Activated T-helper 2 cell treated with anti-CD3 and anti-CD28 coated beads, Interferon-gamma antibody, Interleukin-2, Interleukin-4, amounts not matched to agents 10 μg/mL and 5 μg/mL and 100 μg/mL, durations not matched to agents 14 hours and 24 hours and 36 hours (primary cell): ENCODE measurements at places on chromosomes 12 and 14.

- peak overlapping the region; percentile 93 for H3K4me3 ChIP-seq
- H3K4me1 ChIP-seq: peaks cover 25% of the 10 kb centered on the region
- peaks cover 4% of the 10 kb centered on the region for H3K27me3 ChIP-seq
- peaks cover 7% of the 10 kb centered on the region for H3K36me3 ChIP-seq
- DNase-seq: peak; percentile 54
- peak overlapping the region; percentile 93 for H3K27ac ChIP-seq
Observed at GRCh38 chr12:106956048-106956578, 406 bp downstream of the TMEM263 start.

- no peaks in the 10 kb centered on the region for H3K4me1 ChIP-seq
- no peaks in the 10 kb centered on the region for H3K27me3 ChIP-seq
- H3K36me3 ChIP-seq: no peaks in the 10 kb centered on the region
- no peak for DNase-seq
Observed at GRCh38 chr14:95389471-95390011, 69.8 kb upstream of the CLMN start.

DNA sequence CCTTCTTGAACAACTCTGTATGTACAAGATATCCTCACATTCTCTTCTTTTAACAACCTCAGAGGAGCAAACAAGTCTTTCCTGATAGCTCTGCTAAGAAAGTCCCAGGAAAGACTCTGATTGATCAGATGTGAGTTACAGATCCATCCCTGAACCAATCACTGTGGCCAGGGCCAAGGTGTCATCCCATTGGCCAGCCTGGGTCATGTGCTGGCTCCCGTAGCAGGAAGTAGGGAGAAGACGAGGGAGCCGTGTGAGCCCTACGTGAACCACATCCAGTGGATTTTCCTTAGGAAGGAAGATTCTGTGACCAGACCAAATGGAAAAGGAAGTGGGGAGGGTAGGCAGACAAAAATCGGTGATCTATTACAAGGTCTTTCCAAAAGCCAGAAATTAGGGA lies 5.6 kb downstream of the P2RX7 start:
- peaks cover 17% of the 10 kb centered on the region for H3K4me1 ChIP-seq
- no peak for DNase-seq
- H3K4me3 ChIP-seq: no peak overlapping the region
- H3K27ac ChIP-seq: no peak overlapping the region

DNA sequence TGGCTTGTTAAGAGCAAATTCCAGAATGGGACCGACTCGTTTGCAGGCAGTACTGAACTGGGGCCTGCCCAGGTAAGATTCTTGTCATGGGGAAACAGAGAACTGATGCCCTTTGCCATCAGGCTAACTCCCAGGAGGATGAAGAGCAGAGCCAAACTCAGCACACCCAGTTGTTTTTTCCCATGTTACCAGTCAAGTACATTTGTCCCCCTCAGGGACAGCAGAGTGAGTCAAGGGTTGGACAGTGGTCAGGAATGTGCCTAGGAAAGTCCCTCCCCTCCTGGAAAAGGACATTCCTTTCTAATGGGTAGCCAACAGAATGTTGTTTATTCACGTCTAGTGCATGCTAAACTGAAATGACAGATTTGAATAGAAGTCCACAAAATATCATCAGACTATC lies 1.6 kb downstream of the ART4 start:
- peaks cover 11% of the 10 kb centered on the region for H3K27me3 ChIP-seq
- DNase-seq: no peak
- H3K27ac ChIP-seq: no peak overlapping the region
- peaks cover 4% of the 10 kb centered on the region for H3K4me1 ChIP-seq
- no peaks in the 10 kb centered on the region for H3K36me3 ChIP-seq

DNA sequence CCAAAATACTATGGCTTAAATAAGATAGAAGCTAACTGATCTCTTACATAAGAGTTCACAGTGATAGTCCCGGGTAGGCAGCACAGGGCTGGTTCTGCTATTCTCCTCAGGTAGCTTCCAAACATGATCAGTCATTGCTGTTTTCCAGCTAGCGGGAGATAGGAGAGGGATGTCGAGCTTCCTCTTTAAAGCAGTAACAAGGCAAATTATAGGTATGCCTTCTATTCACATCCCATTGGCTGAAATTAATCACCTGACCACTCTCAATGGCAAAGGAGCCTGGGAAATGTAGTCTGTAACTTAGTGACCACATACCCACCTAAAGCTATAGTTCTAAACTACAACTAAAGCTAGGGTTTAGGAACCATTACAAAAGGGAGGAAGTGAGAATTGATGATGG lies 34.5 kb upstream of the VRK1 start:
- H3K4me1 ChIP-seq: peaks cover 3% of the 10 kb centered on the region
- no peaks in the 10 kb centered on the region for H3K36me3 ChIP-seq
- no peak overlapping the region for H3K27ac ChIP-seq
- H3K4me3 ChIP-seq: no peak overlapping the region

- peak overlapping the region; percentile 100 for H3K4me3 ChIP-seq
- H3K36me3 ChIP-seq: peaks cover 82% of the 10 kb centered on the region
- H3K27me3 ChIP-seq: no peaks in the 10 kb centered on the region
- H3K4me1 ChIP-seq: peaks cover 28% of the 10 kb centered on the region
- no peak for DNase-seq
Observed at GRCh38 chr12:6567112-6567670, 900 bp downstream of the NOP2 start.

GRCh38 chr12:104672501-104673265 lies 215.9 kb downstream of the CHST11 start:
- peaks cover 59% of the 10 kb centered on the region for H3K4me1 ChIP-seq
- DNase-seq: no peak
- H3K36me3 ChIP-seq: peaks cover 17% of the 10 kb centered on the region
- peak overlapping the region; percentile 43 for H3K27ac ChIP-seq

DNA sequence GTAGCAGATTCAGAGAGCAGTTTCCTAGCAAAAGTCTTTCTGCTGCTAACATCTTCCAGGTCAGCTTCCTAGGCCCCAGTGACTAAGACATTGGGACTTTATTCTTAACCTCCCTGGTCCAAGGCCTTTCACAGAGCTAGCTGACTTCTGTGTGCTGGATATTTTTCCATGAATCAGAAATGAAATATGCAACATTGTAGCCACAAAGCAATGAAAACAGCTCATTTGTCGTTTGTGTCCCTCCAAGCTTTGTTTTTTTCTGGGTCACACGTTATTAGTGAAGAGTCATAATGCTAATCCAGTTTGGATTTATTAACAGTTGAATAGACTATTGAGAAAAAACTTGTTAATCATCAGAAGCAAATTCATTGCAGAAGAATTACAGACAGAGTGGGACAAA lies 82.4 kb downstream of the ARF6 start:
- H3K36me3 ChIP-seq: peaks cover 4% of the 10 kb centered on the region
- H3K27me3 ChIP-seq: no peaks in the 10 kb centered on the region
- DNase-seq: no peak
- no peak overlapping the region for H3K4me3 ChIP-seq
- no peak overlapping the region for H3K27ac ChIP-seq

DNA sequence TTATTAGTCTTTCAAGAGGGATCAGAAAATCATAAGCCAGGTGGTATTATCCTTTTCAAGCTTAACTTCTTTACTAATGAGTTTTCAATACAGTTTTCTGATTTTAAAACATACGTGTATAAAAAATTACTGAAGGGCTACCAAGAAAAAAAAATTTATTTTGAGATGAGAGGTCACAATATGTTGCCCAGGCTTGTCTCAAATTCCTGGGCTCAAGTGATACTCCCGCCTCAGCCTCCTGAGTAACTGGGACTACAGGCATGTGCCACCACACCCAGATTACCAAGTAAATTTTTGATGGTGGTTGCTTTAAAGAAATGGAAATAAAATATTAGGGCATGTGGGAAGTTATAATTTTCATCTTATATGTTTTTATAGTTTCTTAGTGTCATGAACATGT lies 26.7 kb downstream of the ST8SIA1 start:
- DNase-seq: no peak
- no peaks in the 10 kb centered on the region for H3K36me3 ChIP-seq
- H3K27ac ChIP-seq: no peak overlapping the region
- H3K27me3 ChIP-seq: peaks cover 5% of the 10 kb centered on the region
